NCI-H1105 (cell line): ENCODE measurements at places on chromosomes 2 and 18.

DNA sequence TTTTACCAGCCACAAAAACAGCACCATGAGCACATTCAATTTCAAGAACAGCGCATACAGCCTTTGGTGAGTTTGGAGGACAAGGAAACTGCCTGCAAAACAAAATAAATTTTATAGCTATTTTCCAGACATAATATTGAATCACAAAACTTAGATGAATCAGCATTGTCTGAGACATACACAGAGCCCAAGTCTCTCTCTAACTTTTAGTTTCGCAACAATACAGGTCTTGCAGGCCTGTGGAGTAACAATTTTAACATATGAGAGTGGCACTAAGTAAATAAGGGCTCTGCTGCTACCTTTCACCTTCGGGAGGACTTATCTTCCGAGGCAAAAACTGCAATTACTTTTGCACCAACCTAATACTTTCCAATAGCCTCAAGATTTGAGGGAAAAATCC lies 56.1 kb upstream of the PEX13 start:
- DNase-seq, result no peak

DNA sequence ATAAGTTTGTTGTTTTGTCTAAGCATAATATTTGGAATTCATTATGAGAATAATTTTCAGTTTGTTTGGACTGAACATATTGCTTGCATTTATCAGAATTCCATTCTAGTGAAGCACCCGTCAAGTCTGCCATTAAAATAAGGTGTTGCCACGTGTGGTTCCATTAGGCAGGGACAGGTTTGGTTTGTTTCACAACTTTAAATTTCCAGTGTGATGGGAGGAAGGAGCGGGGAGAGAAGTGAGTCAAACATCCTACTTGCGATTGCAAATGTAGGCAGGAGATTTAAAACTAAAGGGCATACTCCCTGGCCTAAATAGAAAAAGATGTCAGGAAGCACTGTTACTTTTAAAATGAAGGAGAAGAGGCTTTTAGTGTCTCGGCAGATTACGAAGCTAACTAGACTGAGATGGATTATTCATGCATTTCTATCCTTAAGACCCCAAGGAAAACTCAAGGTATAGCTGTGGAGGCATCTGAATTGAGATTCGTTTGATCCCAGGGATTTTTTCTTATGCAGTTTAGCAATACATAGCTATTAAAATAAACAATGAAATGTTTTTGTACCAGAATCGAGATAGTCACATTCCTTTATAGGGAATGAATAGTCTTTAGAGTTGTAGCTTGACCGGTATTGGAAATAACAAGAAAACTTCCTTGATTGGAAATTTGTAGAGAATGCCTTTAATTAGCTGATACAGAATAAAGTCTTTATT lies 19.8 kb downstream of the GRHL1 start:
- no peak for DNase-seq

- DNase-seq, result no peak
Measured at GRCh38 chr2:124740636-124741035, 715.5 kb downstream of the CNTNAP5 start.

DNA sequence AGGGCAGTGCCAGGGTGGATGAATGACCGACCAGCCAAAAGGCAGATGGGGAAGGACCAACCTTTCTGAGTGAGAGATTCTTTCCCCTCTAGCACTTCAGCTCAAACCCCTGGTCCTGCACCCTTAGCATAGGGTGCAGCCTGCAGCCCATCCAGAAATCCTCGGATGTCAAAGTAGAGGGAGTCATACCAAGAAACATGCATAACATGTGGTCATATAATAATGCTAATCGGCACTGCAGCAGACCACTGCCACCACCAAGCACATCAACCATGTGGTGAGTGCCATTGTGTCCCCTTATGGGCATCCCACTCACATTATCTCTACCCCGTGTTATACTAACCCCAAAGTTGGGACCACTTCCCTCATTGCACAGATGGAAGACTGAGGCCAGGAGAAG lies 17.7 kb downstream of the ATOH8 start:
- no peak for DNase-seq

DNA sequence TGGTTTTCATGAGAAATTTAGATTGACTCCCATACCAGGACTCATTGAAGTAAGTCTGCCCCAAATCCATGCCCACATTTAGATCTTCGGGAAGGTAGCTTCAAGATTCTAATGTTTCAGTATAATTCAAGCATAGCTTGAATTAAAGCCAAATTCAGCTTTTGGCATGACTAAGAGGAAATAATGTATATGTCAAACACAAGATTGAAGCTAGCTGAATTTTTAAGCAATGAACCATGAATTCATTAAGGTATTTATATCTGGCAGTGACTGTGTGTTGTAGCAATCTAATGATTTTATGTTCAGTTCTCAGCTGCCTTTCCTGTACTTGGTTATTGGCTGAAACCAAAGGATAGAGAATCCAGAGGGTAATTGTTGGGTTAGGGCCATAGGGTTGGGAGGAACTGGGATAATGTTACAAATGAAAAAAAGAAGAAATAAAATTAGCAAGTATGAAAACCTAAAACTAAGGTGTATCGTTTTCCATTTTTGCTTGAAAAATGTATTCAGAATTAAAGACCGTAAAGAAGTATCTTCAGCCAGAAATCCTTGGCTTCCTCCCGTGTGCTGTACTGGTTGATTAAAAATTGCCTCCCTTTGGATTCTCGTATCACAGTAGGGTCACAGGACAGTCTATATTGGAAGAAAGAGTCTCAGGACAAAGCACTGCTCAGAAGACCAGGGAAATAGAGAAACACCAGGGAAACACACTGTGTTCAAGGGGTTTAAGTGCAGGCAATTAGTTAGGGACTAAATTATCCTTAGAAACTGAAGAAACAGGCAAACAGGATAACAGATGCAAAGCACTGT lies 119.0 kb upstream of the FN1 start:
- DNase-seq, result no peak

DNA sequence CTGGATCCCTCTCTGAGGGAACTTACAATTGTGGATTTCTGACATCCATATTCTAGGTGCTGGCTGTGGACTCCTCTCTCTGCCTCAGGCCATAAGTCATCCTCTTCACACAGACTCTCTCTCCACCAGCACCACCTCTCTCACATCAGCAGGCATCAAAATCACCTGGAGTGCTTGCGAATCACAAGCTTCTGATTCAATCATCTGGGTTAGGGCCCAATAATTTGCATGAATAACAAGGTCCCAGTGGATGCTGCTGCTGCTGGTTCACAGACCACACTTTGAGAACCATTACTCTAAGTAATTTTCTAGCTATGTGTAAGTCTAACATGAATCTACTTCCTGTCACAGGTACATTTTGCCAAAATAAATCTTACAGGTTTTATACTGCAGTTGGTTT lies 214.9 kb downstream of the DSEL start:
- DNase-seq, result no peak

- no peak for DNase-seq
Measured at GRCh38 chr18:38297910-38298309, 732.3 kb upstream of the CELF4 start.

DNA sequence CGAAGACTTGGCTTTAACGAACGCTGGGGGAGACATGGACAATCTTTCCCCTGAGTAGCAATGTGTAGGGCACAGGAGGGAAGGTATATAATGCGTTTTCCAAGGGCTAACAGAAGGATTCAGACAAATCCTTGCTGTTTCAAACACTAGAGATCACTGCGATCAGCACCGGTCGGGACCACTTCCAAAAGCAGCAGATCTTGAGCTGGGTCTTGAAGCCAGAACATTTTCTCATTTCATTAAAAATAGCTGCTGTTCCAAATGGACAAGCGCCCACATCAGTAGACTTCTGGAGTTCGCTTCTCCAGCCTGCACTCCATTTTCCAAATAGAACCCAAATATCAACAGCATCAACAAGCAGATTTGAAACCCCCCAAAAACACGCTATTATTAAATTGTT lies 65.1 kb upstream of the MAPRE2 start:
- DNase-seq, result no peak

- no peak for DNase-seq
Measured at GRCh38 chr18:24837066-24837465, 376.6 kb downstream of the HRH4 start.

GRCh38 chr18:12076424-12077140 lies 17.1 kb upstream of the ANKRD62 start:
- DNase-seq, result no peak
